ENCODE measurements at places on chromosomes 6 and 20. TPM values are rescaled to one million over a fixed set of nuclear protein-coding genes. Genes with fewer than 3 reads are reported as not detected.

Gene GHRH
- total RNA-seq, result not detected

Gene CCN6
- total RNA-seq, result not detected

Gene RCAN2
- total RNA-seq, result 298 TPM

Gene CLDN20
- not detected for total RNA-seq

Gene SYCP2
- total RNA-seq, result 2.0 TPM

Gene STMND1
- not detected for total RNA-seq

Gene FERMT1
- total RNA-seq, result 1.4 TPM

Gene IL17A
- total RNA-seq, result not detected

Gene RAB32
- 2.4 TPM for total RNA-seq

Gene ANKRD66
- not detected for total RNA-seq

Gene HS3ST5
- total RNA-seq, result not detected

Gene BEND6
- 0.15 TPM for total RNA-seq

Gene SLC9A8
- 7.0 TPM for total RNA-seq

Gene PRKN
- total RNA-seq, result 27.1 TPM

Gene BTN1A1
- not detected for total RNA-seq

Gene NINL
- 2.7 TPM for total RNA-seq

Gene UST
- total RNA-seq, result 3.5 TPM

Gene LAMA5
- 55.1 TPM for total RNA-seq

Gene TREM2
- total RNA-seq, result 0.56 TPM

Gene JPH2
- total RNA-seq, result 188 TPM

Gene TP53TG5
- total RNA-seq, result 0.59 TPM

Gene SLC35D3
- not detected for total RNA-seq

Gene PAK5
- not detected for total RNA-seq

Gene BPIFA1
- not detected for total RNA-seq

Gene CST7
- total RNA-seq, result 1.7 TPM

Gene ENPP5
- 5.6 TPM for total RNA-seq

Gene VGLL2
- 0.21 TPM for total RNA-seq

Gene FYN
- 46.8 TPM for total RNA-seq

Gene CALHM5
- 1.8 TPM for total RNA-seq

Gene BHLHE23
- total RNA-seq, result not detected

Gene PGC
- total RNA-seq, result not detected

Gene HLA-DRB1
- 95.6 TPM for total RNA-seq

Gene MARCKS
- 15.5 TPM for total RNA-seq

Gene MANEA
- 3.5 TPM for total RNA-seq

Gene ZC2HC1B
- not detected for total RNA-seq

Gene SSTR4
- total RNA-seq, result not detected

Gene KDM1B
- total RNA-seq, result 22.5 TPM

Gene ZFP57
- not detected for total RNA-seq

Gene GTSF1L
- total RNA-seq, result not detected

Gene BTN2A1
- total RNA-seq, result 12.7 TPM

Gene SIRPA
- 19.6 TPM for total RNA-seq

Gene BPIFB4
- not detected for total RNA-seq

Gene MYBL2
- total RNA-seq, result 0.42 TPM

Gene TCP11
- not detected for total RNA-seq

All from heart right ventricle (tissue), 16 donors.